Stimulated activated CD4-positive, alpha-beta T cell treated with anti-CD3 and anti-CD28 coated beads, Interleukin-1b, Interleukin-23, amount 100 ng/mL, for 4 hours (primary cell): ENCODE measurements at places on chromosomes 3 and 15.

- DNase-seq, result no peak
Measured at GRCh38 chr3:123015596-123015995, 12.0 kb downstream of the SEMA5B start.

GRCh38 chr15:73336756-73337155 lies 32.0 kb downstream of the HCN4 start:
- no peak for DNase-seq

- DNase-seq, result no peak
Measured at GRCh38 chr3:33153782-33154181, 40.0 kb downstream of the CRTAP start.

DNA sequence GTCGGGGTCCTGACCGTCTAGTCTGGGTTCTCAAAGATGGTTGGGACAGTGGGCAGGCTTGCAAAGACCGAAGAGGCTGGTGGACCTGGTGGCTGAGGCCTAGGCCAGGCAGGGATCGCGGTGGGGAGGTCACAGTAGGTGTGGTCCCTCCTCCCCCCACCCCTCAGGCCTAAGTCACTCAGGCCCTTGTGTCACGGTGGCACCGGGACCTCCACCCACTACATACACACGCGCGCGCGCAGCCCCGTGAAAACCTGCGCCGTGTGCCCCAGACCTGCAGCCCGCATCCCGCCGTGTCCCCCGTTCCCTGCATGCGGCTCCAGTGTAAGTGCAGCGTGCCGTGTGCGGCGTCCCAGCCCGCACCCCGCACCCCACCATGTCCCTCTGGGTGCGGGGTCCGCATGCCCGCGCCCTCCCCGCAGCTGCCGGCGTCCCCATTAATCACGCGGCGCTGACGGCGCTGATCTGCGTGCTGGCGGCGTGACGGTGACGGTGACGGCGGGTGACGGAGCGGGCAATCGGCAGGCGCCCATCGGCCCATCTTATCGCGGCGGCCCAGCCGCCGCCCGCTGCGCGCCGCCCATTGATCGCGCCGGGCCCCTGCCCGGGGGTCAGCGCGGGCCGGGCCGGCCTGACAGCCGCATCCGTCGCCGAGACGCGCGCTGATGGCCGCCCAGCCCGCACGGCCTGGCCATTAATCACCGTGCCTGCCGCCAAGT lies 24.4 kb downstream of the SEC61A1 start:
- peak; percentile 38 for DNase-seq

DNA sequence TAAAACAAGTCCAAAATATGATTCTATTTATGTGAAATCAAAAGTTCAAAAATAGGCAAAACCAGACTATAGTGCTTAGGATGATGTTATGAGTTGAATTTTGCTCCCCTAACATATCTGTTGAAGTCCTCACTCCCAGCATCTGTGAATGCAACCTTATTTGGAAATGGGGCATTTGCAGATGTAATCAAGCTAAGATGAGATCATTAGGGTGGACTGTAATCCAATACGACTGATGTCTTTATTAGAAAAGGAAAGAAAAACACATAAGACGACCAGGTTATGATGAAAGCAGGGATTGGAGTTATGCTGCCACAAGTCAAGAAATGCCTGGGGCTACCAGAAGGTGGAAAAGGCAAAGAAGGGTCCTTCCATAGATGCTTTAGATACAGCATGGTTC lies 110.5 kb upstream of the CCDC39 start:
- no peak for DNase-seq
